ENCODE measurements at places on chromosomes 6 and 20. TPM values are rescaled to one million over a fixed set of nuclear protein-coding genes. Genes with fewer than 3 reads are reported as not detected.

The PRSS35 gene
- polyA plus RNA-seq = 0.04 TPM

- peak; percentile 76 for DNase-seq
Observed at GRCh38 chr6:54801669-54802068, 44.9 kb upstream of the FAM83B start.

DNA sequence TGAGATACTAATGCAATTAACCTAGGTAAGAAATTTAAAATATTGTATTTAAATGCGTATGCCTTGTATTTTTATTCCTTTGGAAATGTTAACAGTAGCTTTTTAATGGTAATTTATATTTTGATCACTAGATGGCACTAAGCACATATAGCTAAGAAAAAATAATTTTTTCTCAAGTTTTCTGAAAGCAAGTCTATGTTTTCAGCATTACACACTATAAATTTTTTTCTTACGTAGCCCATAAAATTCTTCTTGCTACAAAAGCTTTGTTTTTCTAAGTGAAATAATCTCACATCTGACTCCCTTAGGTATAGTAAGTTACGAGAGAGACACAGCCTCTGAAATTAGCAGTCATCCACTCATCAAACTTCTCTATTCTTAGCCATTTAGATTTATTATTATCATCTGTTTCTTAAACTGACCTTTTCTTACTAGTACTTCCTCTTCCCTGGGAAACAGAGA is 35.7 kb downstream of the TSPYL4 start:
- no peak for DNase-seq

GRCh38 chr6:46437671-46438221 is 53.5 kb downstream of the RCAN2 start:
- DNase-seq = no peak

GRCh38 chr6:5058254-5058653 is 26.9 kb upstream of the PPP1R3G start:
- DNase-seq = no peak

The SPDEF gene
- polyA plus RNA-seq = not detected

GRCh38 chr20:3935295-3935955 is 46.2 kb downstream of the PANK2 start:
- DNase-seq = no peak

DNA sequence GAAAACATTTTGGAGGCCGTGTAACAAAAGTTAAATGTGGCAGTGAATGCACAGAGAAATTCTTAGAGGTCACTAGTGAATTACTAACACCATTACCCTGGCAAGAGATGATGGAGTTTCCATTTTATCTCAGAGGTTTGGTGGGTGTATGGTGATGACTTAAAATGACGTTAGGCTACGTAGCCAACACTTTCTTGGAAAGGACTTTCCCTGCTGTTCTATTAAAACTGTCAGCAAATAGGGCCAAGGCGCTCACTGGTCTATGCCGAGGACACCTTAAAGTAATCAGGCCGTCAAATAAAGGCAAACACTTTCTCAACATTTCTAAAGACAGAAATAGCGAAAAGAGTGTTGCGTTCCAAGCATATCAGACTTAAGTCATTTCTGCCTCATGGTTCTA is 160.8 kb downstream of the GMPR start:
- no peak for DNase-seq

The CYP21A2 gene
- polyA plus RNA-seq = 0.04 TPM

- no peak for DNase-seq
Observed at GRCh38 chr6:139981768-139982181, 607.3 kb upstream of the CITED2 start.

GRCh38 chr6:136846046-136846445 is 23.7 kb downstream of the PEX7 start:
- DNase-seq = peak; percentile 13

The C6orf52 gene
- not detected for polyA plus RNA-seq

DNA sequence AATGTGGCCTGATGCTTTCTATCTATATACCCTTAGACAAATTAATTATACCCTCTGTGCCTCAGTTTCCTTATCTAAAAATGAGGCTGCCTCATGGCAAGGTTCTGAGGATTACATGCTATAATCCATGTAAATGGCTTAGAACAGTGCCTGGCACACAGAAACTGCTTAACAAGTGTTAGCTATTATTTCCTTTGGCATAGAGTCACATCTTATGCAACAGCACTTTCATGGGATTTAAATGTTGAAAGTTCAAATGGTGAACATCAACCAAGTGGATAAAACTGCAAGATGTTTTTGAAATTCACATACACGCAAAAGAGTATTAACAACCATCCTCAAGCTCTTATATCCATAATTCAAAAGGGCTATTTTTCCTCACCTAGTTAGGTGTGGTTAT is 202.8 kb upstream of the JAG1 start:
- DNase-seq = no peak

The NKX2-2 gene
- not detected for polyA plus RNA-seq

The AHCY gene
- 320 TPM for polyA plus RNA-seq

- no peak for DNase-seq
Observed at GRCh38 chr6:100457311-100457990, 7.3 kb downstream of the SIM1 start.

GRCh38 chr20:63164484-63165355 is 51.2 kb downstream of the YTHDF1 start:
- DNase-seq = no peak

- DNase-seq = no peak
Observed at GRCh38 chr6:134451529-134451928, 133.6 kb upstream of the SGK1 start.

DNA sequence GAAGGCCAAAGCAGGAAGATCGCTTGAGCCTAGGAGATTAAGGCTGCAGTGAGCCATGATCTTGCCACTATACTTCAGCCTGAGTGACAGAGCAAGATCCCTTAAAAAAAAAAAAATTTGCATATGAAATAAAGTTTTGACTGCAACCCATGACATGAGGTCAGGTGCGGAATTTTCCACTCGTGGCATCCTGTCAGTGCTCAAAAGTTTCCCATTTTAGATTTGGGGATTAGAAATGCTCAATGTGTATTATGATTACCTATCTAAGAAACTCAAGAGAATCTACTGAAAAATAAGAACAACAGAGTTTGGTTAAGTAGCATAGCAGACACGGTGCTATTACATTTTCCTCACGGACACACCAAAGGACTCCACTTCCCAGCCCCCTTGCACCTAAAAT is 11.7 kb downstream of the SLC23A2 start:
- DNase-seq = no peak

DNA sequence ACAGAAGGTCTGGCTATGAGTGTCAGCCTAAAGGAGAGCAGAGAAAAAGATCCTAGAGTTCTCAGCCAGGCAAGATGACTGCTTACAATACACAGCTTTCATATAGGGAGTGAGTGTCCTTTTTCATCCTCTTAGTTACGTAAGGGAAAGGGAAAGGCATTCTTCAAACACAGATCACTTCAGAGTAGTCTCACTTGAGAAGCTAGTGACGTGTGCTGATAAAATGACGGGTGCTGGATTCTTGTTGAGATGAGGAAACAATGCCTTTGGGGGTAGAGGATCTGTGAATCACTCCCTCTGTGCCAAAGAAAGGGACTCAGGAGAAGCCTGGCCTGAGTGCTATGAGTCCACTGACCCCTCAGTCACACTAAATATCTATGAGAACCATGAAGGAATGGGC is 117.3 kb downstream of the QRSL1 start:
- peak; percentile 95 for DNase-seq

The NNAT gene
- polyA plus RNA-seq = 0.79 TPM

The C6orf15 gene
- polyA plus RNA-seq = 0.08 TPM

GRCh38 chr6:15027472-15027871 is 218.4 kb upstream of the JARID2 start:
- no peak for DNase-seq

- no peak for DNase-seq
Observed at GRCh38 chr20:32528171-32528891, 56.8 kb downstream of the NOL4L start.

DNA sequence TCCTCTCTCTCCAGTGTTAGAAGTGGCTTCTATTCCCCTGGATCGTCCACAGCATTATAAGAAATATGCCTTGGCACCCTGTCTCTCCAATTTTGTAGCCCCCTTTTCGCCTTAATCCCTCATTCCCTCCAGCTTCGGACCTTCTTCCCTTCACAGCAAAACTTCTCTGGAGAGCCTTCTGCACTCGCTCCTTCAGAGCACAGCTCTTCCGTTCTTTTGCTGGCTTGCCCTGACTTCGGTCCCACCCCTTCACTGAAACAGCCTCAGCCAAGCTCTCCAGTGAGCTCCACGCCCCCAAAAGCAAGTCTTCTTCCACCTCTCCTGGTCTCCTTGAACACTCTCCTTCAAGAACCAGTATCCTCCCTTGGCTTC is 134.7 kb upstream of the RNF24 start:
- DNase-seq = no peak

The ZBTB46 gene
- 0.12 TPM for polyA plus RNA-seq

DNA sequence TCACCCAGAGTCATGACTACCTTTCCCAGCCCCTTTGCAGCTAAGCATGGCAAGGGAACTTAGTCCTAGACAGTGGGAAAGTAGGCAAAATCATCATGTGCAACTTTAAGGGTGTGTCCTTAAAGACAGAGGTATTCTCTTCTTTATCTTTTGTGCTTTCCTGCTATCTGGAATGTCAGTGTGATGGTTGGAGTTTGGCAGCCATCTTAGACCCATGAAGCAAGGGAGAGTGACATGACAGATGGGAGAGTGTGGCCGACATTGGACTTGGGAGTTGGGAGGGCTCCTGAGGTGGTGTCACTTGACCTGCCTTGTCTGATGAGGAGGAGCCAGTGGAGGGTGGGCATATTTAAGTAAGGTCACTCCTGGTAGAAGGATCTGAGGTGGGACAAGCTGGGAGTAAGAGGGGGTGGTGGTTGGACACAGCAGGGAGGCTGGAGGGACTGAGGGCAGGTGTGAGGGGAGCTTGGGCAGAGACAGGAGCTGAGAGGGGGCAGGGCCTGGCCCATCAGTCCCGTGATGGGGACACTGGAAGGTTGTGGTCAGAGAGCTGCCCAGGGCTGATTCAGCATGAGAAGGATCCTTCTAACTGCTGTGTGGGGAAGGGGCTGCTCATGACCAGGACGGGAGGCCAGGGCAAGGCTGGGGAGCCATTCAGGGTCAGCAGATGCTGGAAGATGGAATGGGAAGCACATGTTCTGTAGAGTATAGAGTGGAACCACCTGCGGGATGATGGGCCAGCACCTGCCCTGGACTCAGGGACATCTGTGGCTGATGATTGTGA is 29.5 kb upstream of the SULF2 start:
- DNase-seq = no peak

GRCh38 chr20:3446779-3447178 is 24.0 kb upstream of the ATRN start:
- peak; percentile 25 for DNase-seq

DNA sequence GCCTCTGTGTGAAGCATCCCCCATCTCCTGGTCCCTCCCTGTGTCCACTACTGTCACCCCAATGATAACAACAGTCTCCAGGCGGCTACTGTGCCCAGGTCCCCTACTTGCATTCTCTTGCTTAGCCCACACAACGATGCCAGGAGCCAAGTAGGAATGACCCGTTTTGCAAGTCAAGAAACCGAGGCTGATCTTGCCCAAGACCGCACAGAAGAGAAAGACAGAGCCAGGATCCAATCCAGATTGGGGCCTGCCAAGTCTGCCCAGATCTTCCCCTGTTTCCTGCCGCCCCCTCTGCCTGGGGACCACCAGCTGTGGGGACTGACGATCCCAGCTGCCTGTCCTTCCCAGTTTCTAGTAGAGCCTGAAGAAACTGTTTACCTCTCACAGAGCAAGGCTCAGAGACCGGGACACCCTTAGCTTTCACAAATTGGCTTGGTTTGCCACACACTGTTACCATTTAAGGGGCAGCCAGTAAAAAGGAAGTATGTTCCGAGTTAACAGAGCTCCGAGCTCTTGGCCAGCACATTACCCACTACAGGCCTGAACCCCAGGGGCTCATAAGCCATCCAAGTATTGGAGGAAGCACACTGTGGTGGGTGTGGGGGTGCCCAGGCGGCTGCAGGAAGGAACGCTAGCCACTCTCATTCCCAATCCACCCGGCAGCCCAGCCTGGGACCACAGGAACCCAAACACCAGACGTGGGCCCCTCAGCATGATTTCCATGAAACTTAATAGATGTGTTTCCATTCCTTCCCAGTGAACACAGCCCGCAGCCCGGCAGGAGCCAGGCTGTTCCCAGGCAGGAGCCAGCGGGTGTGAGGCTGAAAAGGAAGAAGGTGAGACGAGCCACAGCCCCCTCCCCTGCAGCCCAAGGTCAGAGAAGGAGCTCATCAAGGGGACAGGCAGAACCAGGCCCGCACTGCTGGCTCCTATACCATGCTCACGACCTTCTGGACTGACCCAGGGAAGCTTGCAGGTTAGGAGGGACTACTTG is 7.9 kb downstream of the KIAA1755 start:
- no peak for DNase-seq

- no peak for DNase-seq
Observed at GRCh38 chr6:113825781-113826180, 31.4 kb upstream of the MARCKS start.

- DNase-seq = no peak
Observed at GRCh38 chr6:167870321-167870720, 43.6 kb downstream of the AFDN start.

DNA sequence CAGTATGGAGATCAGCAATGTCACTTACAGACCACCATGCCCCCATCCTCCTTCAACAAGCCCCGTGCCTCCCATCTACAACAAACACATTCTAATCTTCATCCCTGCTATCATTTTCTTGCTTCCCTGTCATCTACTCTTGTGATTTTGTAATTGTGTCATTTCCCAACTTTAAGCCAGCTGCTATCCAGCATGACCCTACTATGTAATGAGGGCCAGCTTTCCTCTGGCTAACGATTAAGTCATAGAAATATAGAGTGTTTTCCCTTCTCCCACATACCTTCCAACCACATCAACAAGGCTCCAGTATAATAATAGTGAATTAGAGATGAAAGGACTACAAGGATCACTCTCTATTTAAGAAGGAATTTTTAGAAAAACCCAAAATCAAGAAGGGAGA is 607.0 kb downstream of the TENT5A start:
- no peak for DNase-seq

- no peak for DNase-seq
Observed at GRCh38 chr6:36120539-36120938, 9.8 kb upstream of the MAPK13 start.

GRCh38 chr20:44433751-44434538 is 41.7 kb upstream of the TTPAL start:
- DNase-seq = no peak

GRCh38 chr6:166556863-166557322 is 29.6 kb downstream of the RAMACL start:
- DNase-seq = peak; percentile 90

DNA sequence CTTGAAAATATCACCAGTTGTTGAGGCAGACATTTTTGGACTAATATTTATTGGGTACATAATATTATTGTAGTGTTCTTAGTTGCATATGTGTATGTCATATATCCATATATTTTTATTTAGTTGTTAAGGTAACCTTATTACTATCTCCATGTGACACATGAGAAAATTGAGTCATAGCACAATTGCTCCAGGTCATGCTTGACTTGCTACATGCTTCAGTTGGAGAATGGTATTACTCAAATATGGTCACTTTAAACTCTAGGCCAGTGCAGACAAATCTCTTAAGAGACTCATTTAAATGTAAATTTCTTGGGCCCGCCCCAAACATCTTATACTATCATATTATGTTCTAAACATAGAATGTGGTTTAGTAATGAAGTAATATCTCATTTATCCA is 246.1 kb downstream of the RIMS1 start:
- no peak for DNase-seq

The HDGFL1 gene
- polyA plus RNA-seq = not detected

The LTV1 gene
- polyA plus RNA-seq = 25.5 TPM

- no peak for DNase-seq
Observed at GRCh38 chr6:72374857-72375256, 247.0 kb upstream of the KCNQ5 start.

Data from keratinocyte (primary cell).